Activated T-helper 1 cell treated with anti-CD3 and anti-CD28 coated beads, Interleukin-2, amount 50 U/mL, for 16 hours (primary cell): ENCODE measurements at places on chromosomes 4 and X.

DNA sequence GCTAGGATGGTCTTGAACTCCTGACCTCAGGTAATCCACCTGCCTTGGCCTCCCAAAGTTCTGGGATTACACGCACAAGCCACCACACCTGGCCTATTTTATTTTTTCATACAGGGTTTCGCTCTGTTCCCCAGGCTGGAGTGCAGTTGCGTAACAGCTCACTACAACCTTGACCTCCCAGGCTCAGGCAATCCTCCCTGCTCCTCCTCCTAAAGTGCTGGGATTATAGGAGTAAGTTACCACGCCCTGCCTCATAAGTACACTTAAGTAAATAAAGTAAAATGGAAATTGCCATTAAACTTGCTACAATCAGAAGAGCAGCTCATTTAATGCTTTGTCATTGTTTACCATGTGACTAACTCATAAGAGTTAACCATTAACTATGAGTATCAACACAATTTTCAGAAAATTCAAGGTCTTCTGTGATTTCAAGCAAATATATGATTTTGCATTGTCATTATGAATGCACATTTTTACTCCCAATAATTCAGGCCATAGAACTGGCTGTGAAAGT lies 12.3 kb downstream of the UGDH start:
- no peak for DNase-seq

GRCh38 chr4:144715230-144715629 lies 69.3 kb downstream of the HHIP start:
- no peak for DNase-seq

- no peak for DNase-seq
These were observed 1459.9 kb downstream of the PCDH7 start for GRCh38 chr4:32180086-32180485.

- DNase-seq, result no peak
These were observed 43.4 kb downstream of the C4orf51 start for GRCh38 chr4:145723336-145723735.

DNA sequence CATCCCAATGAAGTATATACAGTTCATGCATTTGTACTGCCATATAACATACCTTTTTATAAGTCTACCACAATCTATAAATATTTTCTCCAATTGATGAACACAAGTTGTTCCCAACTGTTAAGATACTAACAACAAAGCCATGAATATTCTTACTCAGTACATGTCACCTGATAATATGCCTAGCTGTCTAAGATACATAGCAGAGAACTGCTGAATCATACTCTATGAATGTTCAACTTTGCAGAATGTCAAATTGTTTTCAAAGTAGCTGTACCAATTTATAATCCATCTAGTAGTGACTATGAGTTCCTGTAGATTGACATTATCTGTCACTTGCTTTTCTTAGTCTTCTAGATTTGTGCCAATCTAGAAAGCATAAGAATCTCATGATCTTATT lies 84.9 kb downstream of the RAB28 start:
- no peak for DNase-seq

GRCh38 chrX:130793975-130794374 lies 109.0 kb downstream of the ENOX2 start:
- DNase-seq, result no peak
